NCI-H187 treated with DMSO at 0.1 percent for 48 hours (cell line): ENCODE measurements at places on chromosomes 1 and 21.
A peak's percentile ranks its signal among the peaks of the same experiment; 100 is the strongest.

DNA sequence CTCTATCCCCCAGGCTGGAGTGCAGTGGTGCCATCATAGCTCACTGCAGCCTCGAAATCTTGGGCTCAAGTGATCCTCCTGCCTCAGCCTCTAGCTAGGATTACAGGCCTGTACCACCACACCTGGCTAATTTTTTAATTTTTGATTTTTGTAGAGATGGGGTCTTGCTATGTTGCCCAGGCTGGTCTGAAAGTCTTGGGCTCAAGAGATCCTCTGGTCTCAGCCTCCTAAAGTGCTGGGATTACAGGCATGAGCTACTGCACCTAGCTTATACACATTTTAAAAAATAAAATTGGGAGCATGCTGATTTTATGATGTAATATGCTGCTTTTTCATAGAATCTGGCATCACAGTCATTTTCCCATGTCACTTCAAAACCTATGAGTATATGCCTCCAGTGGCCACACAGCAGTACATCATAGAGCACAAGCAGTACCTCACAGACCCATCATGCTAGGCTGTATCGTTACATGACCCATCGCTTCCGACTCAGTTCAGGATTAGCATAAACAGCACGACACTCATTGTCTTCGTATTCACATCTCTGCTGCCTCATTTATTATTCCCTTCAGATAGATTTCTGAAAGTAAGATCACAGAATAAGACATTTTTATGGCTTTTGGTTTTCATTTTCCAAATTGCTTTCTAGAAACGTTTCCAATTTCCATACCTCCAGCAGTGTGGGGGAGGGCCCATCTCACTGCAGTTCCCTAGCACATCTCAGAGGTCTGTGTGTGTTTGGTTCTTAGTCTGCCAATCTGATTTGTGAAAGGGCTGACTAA, 35.9 kb upstream of the CCSAP start:
- no peak for DNase-seq

DNA sequence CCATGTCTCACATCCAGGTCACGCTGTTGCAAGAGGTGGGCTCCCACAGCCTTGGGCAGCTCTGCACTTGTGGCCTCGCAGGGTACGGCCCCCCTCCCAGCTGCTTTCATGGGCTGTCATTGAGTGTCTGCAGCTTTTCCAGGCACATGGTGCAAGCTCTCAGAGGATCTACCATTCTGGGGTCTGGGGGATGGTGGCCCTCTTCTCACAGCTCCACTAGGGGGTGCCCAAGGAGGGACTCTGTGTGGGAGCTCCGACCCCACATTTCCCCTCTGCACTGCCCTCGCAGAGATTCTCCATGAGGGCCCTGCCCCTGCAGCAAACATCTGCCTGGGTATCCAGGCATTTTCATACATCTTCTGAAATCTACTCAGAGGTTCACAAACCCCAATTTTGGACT, 219.4 kb downstream of the LRRC7 start:
- DNase-seq, result no peak

DNA sequence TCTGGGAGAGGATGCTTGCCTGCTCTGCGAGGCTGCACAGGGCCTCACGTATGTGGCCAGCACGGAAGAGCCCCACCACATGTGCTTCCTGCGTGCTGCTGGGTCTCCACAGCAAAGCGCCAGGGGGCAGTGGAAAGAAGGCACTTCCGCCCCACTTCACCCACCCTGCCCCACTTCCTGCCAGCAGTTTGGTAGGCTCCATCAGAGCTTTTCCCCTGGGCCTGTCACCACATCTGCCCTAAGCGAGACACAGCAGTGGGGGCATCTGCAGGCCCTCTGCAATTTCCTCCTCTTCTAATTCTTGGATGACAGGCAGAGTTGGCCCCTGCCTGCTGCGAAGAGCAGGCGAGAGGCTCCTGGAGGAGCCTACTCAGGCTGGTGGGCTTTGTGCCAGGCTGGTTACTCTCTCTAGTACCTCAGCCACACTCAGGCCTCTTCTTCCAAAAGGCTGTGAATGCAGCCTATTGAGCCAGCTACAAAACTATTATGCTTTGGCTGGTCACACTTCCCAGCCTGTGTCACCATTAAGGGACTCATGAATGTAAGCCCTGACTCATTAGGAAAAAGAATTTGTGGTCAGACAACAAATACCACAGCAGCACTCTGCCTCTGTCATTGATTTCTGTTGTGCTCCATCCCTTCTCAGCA, 25.0 kb downstream of the CD244 start:
- peak; percentile 68 for DNase-seq

GRCh38 chr1:2050461-2050792, 216 bp downstream of the PRKCZ start:
- no peak for DNase-seq

DNA sequence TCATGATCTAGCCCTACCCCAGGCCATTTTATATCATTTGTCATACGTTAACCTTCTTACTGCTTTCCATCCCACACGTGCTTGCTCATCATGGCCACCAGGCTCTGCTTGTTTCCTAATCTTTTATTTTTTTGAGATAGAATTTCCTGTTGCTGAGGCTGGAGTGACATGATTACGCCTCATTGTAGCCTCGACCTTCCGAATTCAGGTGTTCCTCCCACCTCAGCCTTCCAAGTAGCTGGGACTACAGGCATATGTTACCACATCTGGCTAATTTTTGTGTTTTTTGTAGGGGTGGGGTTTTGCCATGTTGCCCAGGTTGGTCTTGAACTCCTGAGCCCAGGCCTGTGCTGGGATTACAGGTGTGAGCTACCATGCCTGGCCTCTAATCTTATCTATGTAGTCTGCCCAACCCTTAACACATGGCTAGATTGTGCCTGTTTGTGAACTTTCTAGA, 3.3 kb downstream of the UAP1 start:
- no peak for DNase-seq

GRCh38 chr1:181122222-181122621, 33.7 kb downstream of the IER5 start:
- DNase-seq, result no peak

DNA sequence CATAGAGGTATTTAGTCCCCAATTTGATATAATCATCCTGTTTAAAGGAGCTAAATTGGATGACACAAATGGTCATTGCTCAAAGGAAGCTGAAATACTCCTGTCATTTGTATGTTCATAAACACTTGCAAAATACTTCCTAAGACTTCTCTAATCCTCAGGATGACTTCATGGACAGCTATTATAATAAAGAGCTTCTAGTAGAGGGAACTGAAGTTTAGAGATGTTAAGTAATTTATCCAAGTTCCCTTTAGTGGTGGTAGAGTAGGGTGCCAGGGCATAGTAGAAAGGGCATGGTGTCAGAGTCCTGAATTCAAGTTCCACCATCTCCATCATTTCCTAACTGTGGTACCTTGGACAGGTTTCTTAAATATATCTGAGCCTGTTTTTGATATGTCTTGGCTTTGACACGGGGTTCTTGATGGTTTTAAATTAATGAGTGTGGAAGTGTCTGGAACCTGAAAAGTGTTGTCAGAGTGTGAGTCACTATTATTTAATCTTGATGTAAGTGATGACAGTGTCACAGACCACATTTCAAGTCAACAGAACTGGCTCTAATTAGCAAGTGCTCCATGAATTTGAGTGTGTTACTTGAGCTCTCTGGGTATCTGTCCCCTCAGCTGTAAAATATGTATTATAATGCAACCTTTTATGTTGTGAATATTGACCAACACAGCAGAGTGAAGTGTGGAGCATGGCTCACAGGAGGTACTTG, 12.1 kb upstream of the GBP6 start:
- no peak for DNase-seq
